Activated CD4-positive, alpha-beta T cell treated with anti-CD3 and anti-CD28 coated beads for 1 hour (primary cell): ENCODE measurements at places on chromosomes 6 and 20.

DNA sequence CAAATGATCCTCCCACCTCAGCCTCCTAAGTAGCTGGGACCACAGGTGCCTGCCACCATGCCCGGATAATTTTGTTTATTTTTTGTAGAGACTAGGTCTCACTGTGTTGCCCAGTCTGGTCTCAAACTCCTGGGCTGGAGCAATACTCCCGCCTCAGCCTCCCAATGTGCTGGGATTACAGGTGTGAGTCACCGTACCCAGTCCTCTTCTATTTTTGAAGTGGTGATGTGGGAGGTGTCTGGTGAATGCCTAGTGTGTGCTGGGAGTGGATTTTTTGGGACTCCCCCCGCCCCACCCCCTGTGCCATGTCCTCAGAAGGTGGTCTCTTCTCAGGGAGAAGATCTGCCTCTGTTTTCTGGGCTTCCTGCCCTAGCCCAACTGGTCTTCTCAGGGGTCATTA, 47.9 kb upstream of the CLDN20 start:
- DNase-seq, result no peak

DNA sequence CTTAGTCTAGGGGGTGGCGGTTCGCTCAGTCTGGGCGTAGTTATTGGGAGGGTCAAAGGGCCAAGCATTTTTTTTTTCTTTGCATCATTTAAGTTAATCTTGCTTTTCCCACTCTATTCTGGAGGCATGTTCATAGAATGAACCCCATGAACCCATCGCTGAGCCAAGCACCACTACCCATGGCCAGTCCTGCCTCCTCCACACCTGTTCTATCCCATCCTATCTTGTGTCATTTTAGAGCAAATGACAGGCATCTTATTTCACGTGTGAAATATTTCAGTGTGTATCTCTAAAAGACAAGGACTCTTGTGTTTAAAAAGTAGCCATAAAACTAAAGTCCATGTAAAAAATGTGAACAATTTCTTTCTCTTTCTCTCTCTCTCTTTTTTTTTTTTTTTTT, 13.9 kb downstream of the SRC start:
- no peak for DNase-seq

DNA sequence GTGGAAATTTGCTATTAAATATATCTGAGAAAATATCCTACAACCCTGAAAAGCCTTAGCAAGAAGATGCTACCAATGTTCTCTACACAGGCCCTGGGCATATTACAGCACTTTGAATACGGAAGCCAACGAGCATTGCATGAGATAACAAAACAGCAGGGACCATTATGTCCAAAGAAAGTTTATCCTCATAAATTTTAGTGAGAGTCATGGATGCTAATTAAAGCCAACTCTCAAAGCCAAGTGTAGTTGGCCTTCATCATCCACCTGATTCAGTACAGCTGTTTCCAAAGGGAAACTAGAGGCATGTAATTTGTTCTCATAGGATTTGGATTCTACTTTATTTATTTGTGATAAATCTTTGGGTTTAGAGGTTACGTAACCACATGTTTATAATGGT, 564.8 kb downstream of the RFPL4B start:
- no peak for DNase-seq

DNA sequence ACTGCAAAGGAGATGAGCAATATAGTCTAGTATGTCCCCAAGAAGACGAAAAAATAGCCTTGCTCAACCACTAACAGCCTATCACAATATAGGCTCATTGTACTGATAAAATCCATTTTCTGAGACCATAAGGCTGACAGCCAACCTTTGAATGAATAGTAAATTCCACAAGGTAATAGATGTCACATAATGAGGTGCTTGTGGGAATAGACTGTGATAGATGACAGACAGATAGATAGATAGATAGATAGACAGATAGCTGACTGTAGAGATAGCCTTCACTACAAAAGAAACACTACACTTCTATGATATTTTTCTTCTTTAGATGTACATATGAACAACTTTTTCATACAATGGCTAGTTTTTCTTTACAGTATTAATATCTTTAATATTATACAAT, 760.3 kb upstream of the NRSN1 start:
- no peak for DNase-seq

GRCh38 chr6:23940466-23940865, 185.5 kb upstream of the NRSN1 start:
- no peak for DNase-seq

GRCh38 chr20:15515691-15516090, 1057.6 kb downstream of the KIF16B start:
- DNase-seq, result no peak

DNA sequence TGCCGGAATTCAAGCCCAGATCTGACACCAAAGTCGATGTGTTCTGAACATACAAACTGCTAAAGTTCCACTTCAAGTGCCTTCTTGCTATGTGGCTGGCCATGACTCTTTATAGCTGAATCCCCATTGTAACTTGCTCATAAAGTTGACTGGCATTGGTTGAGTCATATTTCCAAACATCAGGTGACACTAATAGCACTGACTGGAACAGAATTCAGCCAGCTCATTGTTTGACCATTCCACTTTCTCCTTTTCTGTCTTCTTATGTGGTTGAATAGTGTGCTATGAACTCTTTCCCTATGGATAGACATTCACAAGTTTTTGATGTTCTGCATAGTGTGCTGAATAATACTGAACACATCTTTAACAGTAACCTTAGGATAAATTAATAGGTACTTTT, 266.2 kb upstream of the ZFP64 start:
- DNase-seq, result no peak

DNA sequence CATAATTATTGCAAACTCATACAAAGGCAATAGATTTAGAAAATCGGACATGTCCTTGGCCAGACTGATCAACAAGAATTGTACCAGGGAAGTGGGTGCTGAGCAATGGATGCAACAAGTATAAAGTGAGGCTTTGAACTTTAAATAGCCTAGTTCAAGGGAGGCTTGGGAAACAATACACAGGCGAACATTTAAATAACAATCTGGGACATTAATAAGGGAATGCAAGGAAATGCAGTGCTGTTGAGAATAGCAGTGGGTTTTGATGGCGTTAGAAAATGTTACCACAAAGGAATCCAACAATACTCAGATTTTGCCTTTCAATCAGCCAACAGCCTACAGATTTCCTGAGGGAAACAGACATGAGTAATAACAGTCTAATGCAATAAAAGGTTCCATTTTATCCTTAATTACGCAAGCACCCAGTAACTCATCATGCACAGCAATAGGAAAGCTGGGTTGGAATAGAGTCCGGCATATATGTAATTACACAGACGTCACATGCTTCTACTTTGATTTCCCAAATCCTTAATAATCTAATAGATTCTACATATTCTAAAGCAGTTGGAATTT, 134.6 kb downstream of the PHACTR1 start:
- no peak for DNase-seq

GRCh38 chr6:105495515-105495914, 92.6 kb upstream of the PREP start:
- no peak for DNase-seq
